SJSA1 (cell line): ENCODE measurements at places on chromosomes 11 and 22. TPM values are rescaled to one million over a fixed set of nuclear protein-coding genes. Genes with fewer than 3 reads are reported as not detected.

DNA sequence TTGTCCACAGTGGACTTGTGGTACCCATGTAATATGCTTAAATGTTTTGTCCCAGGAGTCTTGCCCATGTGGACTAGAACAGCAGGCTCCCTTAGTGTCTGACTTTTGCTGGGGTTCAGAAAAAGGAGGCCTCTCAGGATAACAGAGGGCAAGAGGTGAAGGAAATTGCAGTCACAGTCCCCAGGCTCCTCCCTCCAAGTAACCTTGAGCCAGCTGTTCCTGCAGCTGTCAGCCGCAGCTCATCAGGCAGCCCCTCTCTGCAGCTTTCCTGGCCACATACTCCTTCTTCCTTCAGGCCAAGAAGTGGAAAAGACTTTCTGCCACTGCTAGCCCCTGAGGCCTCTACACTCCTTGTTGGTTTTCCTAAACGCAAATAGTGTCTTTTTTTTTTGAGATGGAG lies 6.3 kb upstream of the MYO18B start:
- H3K36me3 ChIP-seq, result no peaks in the 10 kb centered on the region
- H3K4me3 ChIP-seq, result no peak overlapping the region
- H3K27ac ChIP-seq, result no peak overlapping the region
- no peaks in the 10 kb centered on the region for H3K4me1 ChIP-seq

DNA sequence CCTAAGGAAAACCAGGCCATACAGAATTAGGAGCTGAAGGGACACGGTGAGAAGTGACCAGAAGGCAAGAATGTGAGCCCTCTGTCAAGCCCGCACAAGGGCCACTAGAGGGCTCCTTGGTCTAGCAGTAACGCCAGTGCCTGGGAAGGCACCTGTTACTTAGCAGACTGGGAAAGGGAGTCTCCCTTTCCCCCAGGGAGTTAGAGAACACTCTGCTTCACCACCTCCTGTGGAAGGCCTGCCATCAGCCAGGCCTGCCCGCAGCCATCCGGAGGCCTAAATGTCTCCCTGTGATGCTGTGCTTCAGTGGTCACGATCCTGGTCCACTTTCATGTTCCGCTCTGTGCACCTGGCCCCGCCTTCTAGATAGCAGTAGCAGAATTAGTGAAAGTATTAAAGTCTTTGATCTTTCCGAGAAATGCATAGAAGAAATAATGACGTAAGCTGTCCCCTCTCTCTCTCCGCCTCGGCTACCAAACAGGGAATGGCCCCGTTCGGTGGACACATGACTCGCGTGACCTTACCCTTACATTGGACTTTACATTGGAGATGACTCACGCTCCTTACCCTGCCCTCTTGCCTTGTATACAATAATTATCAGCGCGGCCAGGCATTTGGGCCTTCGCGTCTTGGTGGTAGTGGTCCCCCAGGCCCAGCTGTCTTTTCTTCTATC lies 10.7 kb upstream of the GSTP1 start:
- DNase-seq, result no peak
- H3K27me3 ChIP-seq, result peaks cover 2% of the 10 kb centered on the region; the same call in 1 of the 2 replicates
- H3K27ac ChIP-seq, result no peak overlapping the region
- H3K4me3 ChIP-seq, result no peak overlapping the region
- H3K36me3 ChIP-seq, result no peaks in the 10 kb centered on the region

DNA sequence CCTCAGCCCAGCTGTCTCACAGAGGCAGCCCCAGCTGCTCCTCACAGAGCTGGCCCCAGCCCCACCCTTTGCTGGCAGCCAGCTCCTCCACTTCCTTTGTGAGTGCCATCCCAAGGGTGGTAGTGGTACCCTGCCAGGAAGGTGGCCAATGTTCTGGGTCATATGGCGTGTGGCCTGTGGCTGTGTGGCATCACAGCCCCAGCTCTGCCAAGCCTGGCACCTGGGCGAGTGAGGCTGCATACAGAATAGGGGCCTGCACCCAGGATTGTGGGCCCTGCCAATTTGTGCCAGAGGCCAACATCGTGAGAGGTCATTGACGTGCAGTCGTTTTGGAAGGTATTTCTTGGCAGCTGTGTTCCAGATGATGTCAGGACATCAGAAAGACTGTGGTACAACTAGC lies 10.7 kb downstream of the TUB start:
- H3K27ac ChIP-seq, result no peak overlapping the region
- no peak for DNase-seq
- H3K27me3 ChIP-seq, result no peaks in the 10 kb centered on the region

Gene NUP98
- total RNA-seq, result 161 and 186 TPM in 2 replicates

DNA sequence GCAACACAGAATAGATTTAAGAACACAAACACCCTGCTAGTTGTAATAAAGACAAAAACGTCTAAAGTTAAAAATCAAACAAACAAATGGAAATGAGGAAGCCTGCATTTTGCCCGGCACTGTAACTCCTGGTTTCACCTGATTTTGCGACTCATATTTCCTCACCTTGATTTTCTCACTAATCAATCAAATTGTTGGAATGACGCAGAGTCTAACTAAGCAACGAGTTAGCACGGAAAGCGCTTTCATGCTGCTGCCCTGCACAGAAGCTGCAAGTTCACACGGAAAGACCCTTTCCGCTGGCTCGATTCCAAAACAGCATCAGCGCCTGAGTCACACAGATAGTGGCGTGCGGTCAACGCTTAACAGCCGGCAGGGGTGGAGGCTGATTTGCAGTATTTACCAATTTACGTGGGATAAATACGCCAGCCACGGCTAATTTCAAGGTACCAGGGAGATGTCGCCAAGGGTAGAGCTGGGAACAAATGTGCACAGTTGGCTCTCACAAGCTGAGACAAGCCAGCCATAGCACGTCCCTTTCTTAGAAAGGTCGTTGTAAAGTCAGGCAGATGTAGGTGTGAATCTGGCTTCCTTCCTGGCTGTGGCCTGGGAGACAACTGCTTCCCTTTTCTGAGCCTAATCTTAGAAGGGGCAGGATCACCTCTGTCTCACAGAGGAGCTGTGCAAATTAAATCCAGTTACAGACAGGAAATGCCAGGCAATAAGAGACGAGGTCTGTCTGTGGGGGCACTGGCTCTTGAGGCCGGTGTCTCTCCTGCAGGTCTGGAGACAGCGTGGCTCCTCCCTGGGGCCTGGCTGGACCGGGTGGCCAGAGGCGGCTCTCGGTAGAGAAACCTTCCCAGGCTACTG lies 76.9 kb upstream of the TTLL12 start:
- peak; percentile 75 for DNase-seq
- no peak overlapping the region for H3K27ac ChIP-seq
- no peak overlapping the region for H3K4me3 ChIP-seq
- H3K36me3 ChIP-seq, result no peaks in the 10 kb centered on the region

DNA sequence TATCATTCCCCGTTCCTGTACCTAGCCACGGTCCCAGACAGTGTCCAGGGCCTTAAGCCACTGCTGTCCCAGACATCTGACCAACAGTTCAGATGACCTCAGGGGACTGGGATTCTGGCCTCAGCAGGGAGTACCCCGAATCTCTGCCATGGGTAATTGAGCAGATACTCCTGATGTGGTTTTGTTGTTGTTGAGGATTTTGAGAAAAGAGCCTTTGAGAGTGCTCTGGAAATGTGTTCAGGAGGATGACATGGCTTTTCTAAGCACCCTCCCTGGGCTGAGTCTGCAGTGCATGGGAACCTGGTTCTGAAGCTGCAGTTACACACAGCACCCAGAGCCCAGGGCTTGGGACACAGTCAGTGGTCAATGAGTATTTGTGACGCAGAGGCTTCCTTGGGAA lies 30.4 kb downstream of the ADAMTS15 start:
- no peak for DNase-seq
- H3K27ac ChIP-seq, result peak overlapping the region; percentile 84
- H3K36me3 ChIP-seq, result no peaks in the 10 kb centered on the region
- no peaks in the 10 kb centered on the region for H3K27me3 ChIP-seq
- H3K4me3 ChIP-seq, result no peak overlapping the region

Gene MUC15
- not detected in 2 replicates for total RNA-seq

DNA sequence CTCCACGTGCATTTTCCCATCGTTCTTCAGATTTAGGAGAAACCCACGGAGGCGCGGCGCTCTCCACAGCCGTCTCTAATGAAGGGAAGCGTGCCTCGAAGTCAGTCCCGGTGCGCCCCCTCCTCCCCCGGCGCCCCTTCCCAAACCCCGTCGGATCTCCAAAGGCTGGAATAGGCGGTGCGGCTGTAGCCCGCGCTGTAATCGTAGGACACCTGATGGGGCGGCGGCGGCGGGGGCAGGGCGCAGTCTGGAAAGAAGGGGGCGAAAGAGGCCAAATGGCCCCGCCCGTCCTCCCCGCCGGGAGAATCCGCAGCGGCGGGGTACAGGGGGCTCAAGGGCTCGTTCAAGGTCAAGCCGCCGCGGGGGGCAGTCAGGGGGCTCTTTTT lies 1.3 kb downstream of the FAM181B start:
- peaks cover 12% of the 10 kb centered on the region; the same call in 1 of the 2 replicates for H3K27me3 ChIP-seq
- no peak for DNase-seq
- no peaks in the 10 kb centered on the region for H3K36me3 ChIP-seq
- no peak overlapping the region for H3K27ac ChIP-seq
- no peak overlapping the region for H3K4me3 ChIP-seq

DNA sequence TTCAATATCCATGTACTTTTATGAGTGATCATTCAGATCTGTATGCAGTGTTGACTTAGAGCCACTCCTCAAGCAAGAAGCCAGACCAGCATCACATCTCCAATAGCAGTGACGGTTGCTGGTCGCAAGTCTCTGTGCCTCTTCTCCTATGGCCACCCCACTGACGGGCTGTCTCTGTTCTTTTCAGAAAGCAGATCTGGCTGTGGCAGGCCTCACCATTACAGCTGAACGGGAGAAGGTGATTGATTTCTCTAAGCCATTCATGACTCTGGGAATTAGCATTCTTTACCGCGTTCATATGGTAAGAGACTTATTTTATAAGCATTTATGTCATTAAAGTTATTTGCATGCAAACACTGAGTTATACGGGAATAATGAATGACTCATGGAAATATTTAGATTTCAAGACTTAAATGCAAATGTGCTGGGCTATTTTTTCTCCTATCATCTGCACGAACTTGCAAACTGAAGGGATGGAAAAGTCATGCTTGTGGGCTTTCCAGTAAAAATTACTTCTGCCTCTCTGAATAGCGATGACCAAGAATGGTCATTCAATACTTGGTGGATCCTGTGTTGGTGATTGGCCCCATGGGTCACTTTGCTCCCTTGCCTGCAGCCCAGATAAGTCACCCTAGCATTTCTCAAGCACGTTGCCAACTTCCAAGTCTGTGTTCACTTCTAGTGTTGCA lies 83.6 kb upstream of the TBCEL start:
- H3K4me1 ChIP-seq, result no peaks in the 10 kb centered on the region
- H3K4me3 ChIP-seq, result no peak overlapping the region
- H3K27me3 ChIP-seq, result no peaks in the 10 kb centered on the region
- H3K36me3 ChIP-seq, result no peaks in the 10 kb centered on the region

Gene DEFB131B
- not detected in 2 replicates for total RNA-seq

DNA sequence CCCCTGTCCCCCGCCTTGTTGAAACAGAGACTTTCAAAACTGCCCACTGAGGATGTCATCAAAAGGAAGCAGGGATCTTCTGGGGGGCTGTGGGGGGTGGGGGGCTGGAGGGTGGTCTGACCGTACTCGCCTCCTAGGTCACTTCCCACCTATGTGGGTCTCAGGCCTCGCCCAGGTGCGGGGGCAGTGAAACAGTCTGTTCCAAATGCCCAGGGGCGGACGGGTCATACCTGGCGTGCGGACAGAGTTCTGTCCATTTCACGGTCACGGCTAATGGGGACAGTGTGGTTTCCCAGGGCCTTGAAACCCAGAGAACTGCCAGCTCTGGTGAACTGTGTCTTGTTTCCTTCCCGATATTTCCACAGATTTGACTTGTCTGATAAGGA lies 27.2 kb downstream of the ANO1 start:
- H3K27ac ChIP-seq, result no peak overlapping the region
- H3K4me3 ChIP-seq, result no peak overlapping the region
- no peak for DNase-seq
- H3K4me1 ChIP-seq, result no peaks in the 10 kb centered on the region
- peaks cover 48% of the 10 kb centered on the region for H3K27me3 ChIP-seq

DNA sequence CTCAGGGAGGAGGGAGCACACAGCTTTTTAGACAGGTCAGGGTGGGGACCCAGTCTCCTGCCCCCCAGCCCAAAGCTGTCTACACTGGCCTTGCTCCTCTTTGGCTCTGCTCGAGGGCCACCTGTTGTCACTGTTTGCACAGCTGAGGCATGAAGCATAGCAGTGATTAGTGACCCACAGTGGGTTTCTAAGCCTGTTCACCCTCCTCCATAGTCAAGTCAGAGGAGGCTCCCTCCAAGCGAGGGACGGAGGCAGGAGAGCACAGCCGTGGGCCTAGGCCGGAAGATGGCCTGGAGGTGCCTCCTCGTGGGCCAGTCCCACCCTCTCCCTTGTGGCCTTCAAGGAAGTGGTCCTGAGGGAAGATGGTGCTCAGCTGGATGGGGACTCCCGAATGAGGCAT lies 241.1 kb downstream of the GRIK4 start:
- DNase-seq, result no peak
- no peaks in the 10 kb centered on the region for H3K4me1 ChIP-seq
- no peaks in the 10 kb centered on the region for H3K27me3 ChIP-seq
- H3K4me3 ChIP-seq, result no peak overlapping the region
- H3K36me3 ChIP-seq, result no peaks in the 10 kb centered on the region
- no peak overlapping the region for H3K27ac ChIP-seq

GRCh38 chr22:19287889-19288288 lies 3.6 kb downstream of the CLTCL1 start:
- peaks cover 81% of the 10 kb centered on the region for H3K4me1 ChIP-seq
- peak overlapping the region; percentile 68 for H3K27ac ChIP-seq
- H3K4me3 ChIP-seq, result no peak overlapping the region
- no peaks in the 10 kb centered on the region for H3K27me3 ChIP-seq
- DNase-seq, result peak; percentile 89

Gene APOBEC3C
- total RNA-seq, result 3.2 and 3.4 TPM in 2 replicates

GRCh38 chr22:47878460-47878859 lies 1116.0 kb downstream of the TBC1D22A start:
- no peaks in the 10 kb centered on the region for H3K4me1 ChIP-seq
- no peaks in the 10 kb centered on the region for H3K27me3 ChIP-seq

DNA sequence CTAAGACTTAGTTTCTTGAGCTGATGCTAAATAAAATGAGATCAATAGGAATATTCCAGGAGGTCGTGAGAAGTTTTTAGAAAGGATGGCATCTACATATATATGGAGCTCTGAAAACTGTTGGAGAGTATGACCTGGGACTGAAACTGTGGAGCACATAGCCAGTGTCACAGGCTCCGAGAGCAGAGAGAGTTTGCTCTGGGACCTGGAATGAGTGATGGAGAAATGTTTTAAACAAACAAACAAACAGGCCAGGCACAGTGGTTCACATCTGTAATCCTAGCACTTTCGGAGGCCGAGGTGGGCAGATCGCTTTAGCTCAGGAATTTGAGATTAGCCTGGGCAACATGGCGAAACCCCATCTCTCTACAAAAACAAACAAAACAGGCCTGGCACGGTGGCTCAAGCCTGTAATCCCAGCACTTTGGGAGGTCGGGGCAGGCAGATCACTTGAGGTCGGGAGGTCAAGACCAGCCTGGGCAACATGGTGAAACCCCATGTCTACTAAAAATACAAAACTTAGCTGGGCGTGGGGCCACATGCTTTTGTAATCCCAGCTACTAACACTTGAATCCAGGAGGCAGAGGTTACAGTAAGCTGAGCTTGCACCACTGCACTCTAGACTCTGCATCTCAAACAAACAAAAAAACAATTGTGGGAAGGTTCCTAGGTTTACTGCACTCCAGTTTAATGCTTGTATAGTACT lies 67.1 kb downstream of the SLC35F2 start:
- no peak overlapping the region for H3K27ac ChIP-seq
- no peak for DNase-seq
- H3K4me1 ChIP-seq, result 0 out of 2 replicates have a peak, but pooled peaks cover 4% of the 10 kb centered on the region
- no peaks in the 10 kb centered on the region for H3K36me3 ChIP-seq
- H3K27me3 ChIP-seq, result no peaks in the 10 kb centered on the region
